GM23248 (cell line): ENCODE measurements at places on chromosomes 6 and 20. TPM values are rescaled to one million over a fixed set of nuclear protein-coding genes. Genes with fewer than 3 reads are reported as not detected.

The SLC44A4 gene
- polyA plus RNA-seq, result not detected in 2 replicates

The TBX18 gene
- 5.1 and 5.7 TPM in 2 replicates for polyA plus RNA-seq

The GTPBP2 gene
- 15.5 and 15.9 TPM in 2 replicates for polyA plus RNA-seq

The COL21A1 gene
- not detected in 2 replicates for polyA plus RNA-seq

The CST2 gene
- 1.5 and 1.6 TPM in 2 replicates for polyA plus RNA-seq

The MYH7B gene
- 0.13 and 0.49 TPM in 2 replicates for polyA plus RNA-seq

The COL9A3 gene
- 0.25 TPM in 1 of 2 replicates, not detected in the other for polyA plus RNA-seq

The SIRPD gene
- not detected in 2 replicates for polyA plus RNA-seq

The C20orf202 gene
- not detected in 2 replicates for polyA plus RNA-seq

The BACH2 gene
- not detected in 2 replicates for polyA plus RNA-seq

The NOL4L gene
- 7.9 and 8.3 TPM in 2 replicates for polyA plus RNA-seq

The TINAG gene
- not detected in 2 replicates for polyA plus RNA-seq

The LY6G5C gene
- polyA plus RNA-seq, result 5.0 and 5.1 TPM in 2 replicates

The DDO gene
- not detected in 2 replicates for polyA plus RNA-seq
